ENCODE measurements at places on chromosomes 12 and 14.

DNA sequence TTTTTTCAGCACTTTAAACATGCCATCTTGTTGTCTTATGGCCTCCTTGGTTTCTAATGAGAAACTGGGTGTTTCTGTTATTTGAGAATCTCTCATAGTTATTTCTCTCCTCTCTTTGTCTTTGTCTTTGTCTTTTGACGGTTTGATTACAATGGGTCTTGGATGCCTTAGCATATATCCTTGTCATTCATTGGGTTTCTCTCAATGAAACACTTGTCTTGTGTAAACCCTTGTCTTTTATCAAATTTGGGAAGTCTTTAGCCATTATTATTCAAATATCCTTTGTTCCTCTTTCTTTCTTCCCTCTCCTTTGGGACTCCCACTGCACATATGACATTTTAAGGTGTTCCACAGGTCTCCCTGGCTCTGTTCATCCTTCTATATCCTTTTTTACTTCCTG is 373.5 kb upstream of the TBX3 start:
- DNase-seq: no peak

GRCh38 chr12:54891717-54892478 is 37.6 kb downstream of the MUCL1 start:
- DNase-seq: no peak

DNA sequence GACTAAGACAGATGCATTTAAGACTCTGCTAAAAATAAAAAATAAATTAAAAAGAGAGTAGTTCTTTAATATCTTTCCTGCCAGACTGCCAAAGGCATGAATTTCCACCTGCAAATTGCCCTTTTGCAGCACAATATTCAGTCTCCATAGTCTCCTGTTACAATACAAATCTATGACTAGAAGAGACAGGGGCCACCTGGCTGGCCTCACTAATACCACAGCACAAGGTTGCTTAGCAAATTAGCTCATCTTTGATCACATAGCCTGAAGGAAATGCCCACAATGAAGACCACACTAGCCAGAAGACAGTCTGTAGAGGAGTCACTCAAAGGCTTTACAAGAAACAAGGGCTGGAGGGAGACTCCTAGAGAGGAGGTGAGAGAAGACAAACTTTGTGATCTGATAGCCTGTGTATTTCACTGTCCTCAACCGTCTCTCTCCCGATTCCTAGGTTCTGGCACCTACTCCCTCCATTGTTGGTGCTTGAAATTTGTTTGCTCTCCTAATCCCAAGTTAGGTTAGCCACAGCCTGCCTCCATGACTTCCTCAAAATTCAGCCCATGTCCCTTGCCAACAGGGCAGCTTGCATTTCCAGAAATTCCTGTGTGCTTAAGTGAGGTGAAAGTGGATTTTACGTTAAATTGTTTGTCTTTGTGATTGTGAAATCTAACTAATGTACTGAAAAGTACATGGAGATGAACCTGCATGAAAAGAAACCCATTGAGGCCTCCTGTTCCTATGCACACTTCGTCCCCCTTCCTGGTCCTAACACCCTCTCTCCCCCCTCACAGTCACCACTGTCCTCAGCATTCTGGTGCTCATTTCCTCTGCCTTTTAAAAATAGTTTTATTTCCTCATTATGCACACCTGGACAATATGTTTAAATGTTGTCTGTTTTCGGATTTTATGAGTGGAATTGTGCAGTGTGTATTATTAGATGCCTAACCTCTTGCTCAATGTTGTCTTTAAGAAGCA is 88.7 kb upstream of the PLXNC1 start:
- DNase-seq: no peak

DNA sequence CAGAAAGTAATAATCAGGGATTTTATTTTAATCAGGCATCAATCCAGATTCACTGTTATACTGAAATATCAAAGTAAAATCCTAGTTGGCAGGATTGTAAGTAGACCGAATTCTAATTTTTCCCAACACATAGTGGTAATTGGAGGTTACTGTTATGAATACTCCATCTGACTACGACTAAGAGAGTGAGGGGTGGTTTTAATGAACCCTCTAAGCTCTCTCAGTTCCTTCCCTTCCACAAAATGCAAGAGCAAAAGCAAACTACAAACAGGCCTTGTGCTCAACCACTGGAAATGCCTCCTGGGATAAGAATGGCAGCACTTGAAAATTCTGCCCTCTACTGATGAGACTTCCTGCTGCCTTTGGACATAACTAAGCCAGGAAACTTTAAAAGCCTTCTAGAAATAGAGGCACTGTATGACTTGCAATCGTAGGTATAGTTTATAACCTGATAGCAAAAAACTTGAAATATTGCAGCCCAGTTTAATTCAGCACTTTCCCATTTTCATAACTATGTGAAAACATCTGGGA is 184.8 kb downstream of the SLC16A7 start:
- DNase-seq: no peak

DNA sequence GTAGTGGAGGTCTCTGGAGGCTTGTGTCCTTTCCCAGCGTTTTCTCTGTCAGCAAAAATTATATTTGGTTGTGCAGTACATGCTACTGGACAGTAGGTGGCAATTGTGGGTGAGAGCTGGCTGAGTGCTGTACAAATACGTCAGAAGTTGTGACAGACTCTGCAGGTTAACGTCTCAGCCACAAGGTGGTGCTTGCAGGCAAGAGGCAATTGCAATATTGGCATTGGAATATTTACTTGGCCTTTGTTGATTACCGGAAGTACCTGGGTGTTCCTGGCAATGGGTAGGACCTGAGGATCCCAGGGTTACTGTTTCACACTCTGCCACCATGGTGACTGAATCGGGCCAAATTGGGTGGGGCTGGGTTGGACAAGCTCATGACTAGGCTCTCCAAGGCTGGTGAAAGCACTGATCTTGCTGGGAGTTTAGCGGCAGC is 333.9 kb upstream of the LMO3 start:
- no peak for DNase-seq

DNA sequence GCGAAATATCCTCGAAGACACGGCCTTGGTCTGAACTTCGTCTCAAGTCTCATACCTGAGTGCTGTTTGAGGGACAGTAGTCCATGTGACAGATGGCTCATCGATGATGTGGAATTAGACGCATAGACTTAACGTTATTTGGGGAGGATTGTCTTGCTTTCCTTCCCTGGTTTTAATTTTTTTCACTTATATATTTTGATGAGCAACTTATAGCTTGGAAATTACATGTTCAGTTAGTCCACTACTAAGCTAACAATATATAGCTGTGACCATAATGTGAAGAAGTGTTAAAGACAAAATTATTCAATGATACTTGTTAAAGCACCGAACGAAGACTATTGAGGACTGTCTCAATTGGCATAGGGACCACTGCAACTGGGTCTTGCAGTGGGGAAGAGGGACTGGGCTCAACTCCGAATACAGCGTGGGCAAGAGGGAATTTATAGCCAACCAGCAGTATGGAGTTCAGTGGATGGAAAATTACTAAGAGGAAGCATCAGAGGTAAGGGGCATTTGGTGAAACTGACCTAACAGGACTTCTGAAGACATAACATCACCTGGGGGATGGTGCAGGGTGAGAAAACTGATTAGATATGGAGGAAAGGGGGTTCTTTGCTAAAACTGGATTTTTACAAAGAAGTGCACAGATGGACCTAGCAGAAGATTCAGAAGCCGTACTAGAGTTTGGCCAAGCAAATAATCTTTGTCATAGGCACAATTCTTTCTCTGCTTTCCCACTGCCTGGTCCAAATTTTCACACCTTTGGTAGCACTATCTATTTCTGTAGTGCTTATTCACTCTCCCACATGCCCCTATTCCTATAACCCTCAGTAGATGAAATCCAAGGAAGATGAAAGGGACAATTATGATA is 910 bp upstream of the TM7SF3 start:
- DNase-seq: no peak

DNA sequence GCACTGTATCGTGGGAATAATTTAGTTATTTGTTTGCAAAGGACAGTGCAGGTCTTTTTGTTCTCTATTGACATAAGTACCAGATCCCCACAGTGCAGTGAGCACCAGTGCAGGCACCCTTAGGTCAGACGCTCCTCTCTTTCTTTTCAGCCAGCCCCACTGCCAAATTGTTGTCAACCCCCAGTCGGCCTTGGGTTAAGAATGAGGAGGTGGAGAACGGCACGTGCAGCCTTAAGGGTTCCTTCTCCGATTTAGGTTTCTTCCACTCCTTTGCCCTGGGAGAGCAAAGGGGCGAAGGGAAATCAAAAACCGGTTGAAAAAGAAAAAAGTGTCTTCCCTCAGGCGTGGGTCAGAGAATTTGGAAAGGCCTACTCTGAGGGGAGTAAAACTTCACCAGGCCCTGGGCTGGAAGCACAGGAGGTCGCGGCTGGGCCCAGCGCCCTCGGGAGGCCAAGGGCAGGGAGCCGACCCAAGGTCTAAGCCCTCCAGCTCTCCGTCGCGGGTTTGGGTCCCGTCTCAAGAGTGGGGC is 4.3 kb downstream of the PAX9 start:
- no peak for DNase-seq

- DNase-seq: no peak
Observed at GRCh38 chr12:41223600-41223999, 35.5 kb downstream of the PDZRN4 start.

DNA sequence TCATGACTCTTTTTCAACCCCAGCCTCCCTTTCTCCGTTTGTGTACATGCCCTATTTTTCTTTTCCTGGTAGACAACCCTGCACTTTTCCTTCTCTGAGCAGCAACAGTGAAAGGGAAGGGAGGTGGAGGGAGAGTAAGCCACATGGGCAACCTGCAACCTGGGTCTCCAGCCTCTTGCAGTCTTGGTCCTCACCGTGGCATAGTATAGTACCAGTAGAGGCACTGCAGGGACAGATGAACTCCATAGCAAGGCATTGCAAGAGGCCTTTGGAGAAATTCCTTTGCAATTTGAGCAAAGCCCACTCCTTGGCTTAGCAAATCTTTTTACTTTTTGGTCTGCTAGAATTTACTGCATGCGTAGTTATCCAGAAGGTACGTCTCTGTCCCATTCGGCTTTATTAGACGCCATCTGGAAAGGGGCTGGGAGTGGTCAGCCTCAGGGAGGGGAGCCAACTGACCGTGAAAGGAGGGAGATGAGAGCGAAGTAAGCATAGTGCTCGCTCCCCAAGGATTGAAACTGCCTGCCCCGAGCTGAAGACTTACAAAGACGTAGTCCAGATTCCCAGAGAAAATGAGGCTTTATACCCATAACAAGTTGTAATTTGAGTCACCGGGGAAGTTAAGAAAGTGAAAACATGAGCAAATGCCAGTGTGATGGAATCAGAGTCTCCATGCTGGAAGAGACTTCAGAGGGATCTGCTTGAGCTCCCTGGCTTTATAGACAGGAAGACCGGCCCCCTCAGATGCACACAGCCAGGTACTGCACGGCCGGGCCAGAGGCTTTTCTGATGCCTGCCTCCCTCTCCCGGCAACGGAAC is 332.0 kb downstream of the CACNA1C start:
- no peak for DNase-seq

DNA sequence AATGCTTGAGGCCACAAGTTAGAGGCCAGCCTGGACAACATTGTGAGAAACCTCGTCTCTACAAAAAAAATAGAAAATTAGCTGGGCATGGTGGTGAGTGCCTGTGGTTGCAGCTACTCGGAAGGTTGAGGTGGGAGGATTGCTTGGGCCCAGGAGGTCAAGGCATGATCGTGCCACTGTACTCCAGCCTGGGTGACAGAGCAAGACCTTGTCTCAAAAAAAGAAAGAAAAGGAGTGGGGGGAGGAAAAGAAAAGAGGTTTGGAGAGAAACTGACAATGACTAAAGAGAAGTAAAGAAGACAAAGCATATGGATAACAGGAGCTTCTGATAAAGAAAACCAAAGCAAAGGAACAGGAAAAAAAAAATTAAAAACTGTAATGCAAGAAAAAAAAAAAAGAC is 37.4 kb upstream of the SELPLG start:
- DNase-seq: no peak

GRCh38 chr12:124388038-124388671 is 93.3 kb downstream of the RFLNA start:
- DNase-seq: no peak

- DNase-seq: no peak
Observed at GRCh38 chr12:7493006-7493405, 10.6 kb downstream of the CD163 start.

GRCh38 chr14:45177076-45177475 is 41.3 kb downstream of the FANCM start:
- no peak for DNase-seq
